ENCODE measurements at places on chromosomes 1 and 21.

- no peak for DNase-seq
Observed at GRCh38 chr1:173467426-173467825, 9.7 kb upstream of the PRDX6 start.

GRCh38 chr21:40792691-40793456 lies 54.1 kb downstream of the DSCAM start:
- no peak for DNase-seq

DNA sequence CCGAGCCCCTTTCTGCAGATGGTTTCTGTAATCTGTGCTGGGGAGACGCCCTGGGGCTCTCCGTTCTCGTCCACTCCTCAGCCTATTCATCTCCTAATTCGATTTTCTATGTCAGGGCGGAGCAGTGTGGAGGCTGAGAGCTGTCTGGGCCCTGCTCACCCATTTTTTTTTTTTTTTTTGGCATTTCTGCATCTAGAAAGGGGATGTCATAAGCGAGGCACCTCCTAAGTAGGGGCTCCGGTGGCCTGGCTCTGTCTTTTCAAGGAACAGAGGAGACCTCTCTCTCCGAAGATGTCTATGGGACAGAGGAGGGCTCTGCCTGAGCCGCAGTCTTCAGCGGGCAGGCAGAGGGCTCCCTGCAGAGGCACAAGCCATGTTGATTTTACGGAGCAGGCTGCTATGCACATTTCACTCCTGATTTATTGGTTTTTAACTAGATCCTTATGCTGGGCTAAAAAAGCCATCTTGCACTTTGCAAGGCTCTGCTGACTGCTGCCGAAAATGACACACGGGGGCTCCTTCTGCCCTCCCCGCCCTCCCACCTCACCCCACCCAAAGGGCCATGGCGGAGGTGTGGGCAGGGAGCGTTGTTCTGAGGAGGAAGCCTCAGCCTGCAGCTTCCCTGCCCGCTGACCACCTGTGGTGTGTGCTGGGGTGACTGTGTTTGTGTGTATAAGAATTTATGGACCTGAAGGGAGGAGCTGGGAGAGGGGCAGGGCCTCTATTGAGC lies 71.0 kb downstream of the FOXD2 start:
- no peak for DNase-seq

DNA sequence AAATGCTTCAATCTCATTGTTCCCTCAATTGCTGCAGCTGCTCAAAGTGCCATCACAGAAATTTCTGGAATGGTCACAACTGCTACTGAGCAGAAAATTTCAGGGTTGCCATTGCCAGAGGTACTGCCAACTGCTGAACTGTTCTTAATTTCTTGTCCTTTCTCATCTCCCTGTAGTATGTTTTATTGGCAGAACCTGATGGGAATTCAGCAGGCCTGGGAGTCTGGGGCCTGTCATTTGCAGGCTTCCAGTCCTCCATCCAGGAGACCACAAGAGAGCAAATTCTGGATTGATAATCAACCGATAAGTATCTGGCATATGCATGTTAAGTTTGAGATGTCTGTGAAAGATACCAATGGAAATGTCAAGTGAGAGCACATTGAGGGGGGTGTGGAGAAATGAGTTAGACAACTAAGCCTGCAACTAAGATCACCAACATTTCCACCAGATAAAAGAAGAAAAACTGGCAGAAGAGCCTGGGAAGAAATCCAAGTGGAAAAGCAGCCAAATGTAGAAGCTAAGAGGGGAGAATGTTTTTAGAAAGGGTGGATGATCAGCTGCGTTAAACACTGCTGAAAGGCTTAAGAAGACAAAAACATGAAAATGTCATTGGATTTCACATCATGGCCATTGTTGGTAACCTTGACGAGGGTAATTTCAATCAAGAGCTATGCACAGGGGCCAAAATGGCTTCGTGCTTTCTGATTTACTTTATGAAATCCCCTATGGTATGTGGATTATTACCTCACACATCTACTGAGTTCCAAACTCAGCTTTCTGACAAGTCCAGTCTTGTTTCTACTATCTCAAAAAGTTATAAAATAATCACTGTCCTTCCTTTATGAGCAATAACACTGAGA lies 648.1 kb downstream of the PLPP3 start:
- no peak for DNase-seq

GRCh38 chr1:103108376-103109150 lies at the start of gene COL11A1:
COL11A1 (minus strand) TSS chr1:103108522; CDS start chr1:103108178, 344 bp downstream.
- no peak for DNase-seq

- DNase-seq, result no peak
Observed at GRCh38 chr21:45432575-45433255, 27.8 kb downstream of the COL18A1 start.

- no peak for DNase-seq
Observed at GRCh38 chr1:29460041-29460610, 223.8 kb downstream of the PTPRU start.

Measured in amygdala (tissue), 56 donors.